ENCODE measurements at places on chromosomes 3 and 15. TPM values are rescaled to one million over a fixed set of nuclear protein-coding genes. Genes with fewer than 3 reads are reported as not detected.

Gene CCR4
- 0.06 TPM for total RNA-seq

Gene APPL1
- 68.8 TPM for total RNA-seq

Gene FAM81A
- not detected for total RNA-seq

Gene LRRC31
- total RNA-seq: not detected

Gene SENP8
- 1.4 TPM for total RNA-seq

Gene PHLDB2
- not detected for total RNA-seq

Gene CPA3
- total RNA-seq: not detected

Gene NRG4
- not detected for total RNA-seq

Gene KLHL40
- not detected for total RNA-seq

Gene CADPS
- total RNA-seq: not detected
